K562 (cell line): ENCODE measurements at places on chromosomes 6 and 20.

GRCh38 chr20:9198460-9198859, 129.6 kb downstream of the PLCB4 start:
- no peak for DNase-seq

DNA sequence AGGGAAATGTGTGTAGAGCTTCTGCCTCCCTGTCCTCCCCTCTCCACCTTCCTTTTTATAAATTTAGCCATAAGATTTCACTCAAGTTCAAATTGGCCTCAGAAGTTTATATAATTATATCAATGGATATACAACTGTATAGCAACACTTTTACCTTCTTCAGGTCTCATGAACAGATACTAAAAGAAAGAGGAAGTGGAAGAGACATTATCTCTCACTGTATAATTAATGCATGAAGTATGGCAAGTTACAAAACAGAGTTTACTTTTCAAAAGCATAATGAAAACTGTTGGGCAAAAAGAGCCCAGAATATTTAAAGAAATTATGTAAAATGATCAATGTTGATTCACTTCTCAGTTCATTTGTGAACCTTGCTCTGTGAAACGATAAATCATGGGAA, 99.7 kb downstream of the PDE7B start:
- DNase-seq: no peak

DNA sequence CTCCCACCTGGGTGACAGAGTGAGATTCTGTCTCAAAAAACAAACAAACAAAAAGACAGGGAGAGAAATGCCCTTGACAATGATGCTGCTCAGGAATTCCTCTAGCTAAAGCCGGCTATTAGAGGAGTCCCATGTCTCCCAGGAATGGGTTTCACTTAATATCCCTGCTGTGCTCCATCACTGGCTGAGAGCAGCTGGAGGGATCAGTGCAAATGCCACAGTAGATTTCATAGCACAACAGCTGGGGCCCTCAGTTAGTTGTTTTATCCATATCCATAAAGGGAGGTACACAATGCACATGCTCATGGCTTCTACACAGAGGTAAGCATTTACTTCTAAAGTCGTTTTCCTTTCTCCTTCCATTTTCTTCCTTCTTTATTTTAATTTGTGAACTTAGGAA, 742.0 kb upstream of the POU3F2 start:
- no peak for DNase-seq

DNA sequence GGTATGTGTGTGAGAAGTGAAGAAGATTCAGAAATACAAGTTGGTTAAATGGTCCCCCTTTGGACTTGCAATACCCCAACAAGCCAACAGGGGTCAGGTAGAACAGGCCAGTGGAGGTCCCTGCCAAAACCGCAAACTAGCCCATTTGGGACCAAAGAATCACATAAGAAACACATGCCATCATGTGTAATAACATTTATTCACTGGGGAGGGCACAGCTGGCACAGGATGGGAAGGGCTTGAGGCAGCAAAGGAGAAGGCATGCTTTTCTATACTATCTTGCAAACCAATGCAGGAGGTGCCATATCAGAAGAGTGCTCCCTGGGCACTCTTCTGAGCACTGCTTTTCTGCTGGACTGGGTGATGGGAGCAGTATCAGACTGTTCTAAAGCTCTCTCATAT, 116.1 kb upstream of the TRAF3IP2 start:
- peak; percentile 68 for DNase-seq

GRCh38 chr20:63587776-63588591, 13.9 kb upstream of the HELZ2 start:
- no peak for DNase-seq

DNA sequence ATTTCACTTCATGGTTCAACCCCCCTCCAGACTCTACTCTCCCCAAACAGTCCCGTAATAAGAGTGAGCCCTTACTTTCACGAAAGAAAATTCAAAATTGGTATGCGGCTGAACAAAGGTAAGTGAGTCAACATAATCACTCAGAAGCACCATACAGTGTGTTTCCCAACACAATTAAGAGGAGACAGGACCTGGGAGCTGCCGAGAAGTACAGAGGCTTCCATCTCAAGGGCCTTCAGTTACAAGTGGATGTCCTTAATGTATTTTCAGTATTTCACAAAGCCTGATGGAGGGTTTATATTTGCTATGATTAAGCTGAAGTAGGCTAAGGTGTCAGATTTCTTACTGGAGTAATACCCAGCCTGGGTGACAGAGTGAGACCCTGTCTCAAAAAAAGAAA, 51.1 kb downstream of the MYO6 start:
- no peak for DNase-seq

DNA sequence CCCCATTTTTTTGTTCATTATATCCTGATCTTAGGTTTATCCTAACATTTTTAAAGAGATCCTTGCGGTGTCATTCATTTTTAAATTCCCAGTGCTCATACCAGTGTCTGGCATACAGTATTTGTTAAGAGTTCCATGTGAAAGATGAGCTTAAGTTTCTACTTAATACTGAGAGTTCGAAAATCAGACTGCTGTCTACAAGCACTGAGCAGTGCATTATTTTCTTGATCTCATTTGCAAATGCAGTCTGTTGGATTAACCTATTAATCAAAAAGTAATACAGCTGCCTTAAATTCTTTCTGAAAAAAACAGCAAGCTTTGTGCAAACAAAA, 663 bp downstream of the COQ3 start:
- no peak for DNase-seq

- no peak for DNase-seq
Observed at GRCh38 chr6:137973201-137973600, 106.1 kb downstream of the TNFAIP3 start.

DNA sequence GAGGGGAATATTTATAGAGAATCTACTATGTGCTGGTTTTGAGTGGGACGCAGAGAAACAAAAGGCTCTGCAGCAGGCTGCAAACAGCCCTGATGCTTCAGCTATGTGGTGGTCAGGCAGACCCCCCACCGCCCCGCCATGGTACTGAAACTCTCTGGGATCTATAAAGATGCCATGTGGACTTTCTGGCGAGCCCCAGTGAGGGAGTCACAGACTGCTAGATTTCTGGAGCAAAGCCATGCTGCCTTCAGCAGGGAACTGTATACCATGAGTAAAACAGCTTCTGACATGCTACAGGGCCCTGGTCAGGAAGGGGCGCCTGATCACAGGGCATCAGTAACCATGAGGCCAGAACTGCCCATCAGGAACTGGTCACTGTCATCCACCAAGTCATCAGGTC, 19.2 kb upstream of the BPIFB1 start:
- no peak for DNase-seq

DNA sequence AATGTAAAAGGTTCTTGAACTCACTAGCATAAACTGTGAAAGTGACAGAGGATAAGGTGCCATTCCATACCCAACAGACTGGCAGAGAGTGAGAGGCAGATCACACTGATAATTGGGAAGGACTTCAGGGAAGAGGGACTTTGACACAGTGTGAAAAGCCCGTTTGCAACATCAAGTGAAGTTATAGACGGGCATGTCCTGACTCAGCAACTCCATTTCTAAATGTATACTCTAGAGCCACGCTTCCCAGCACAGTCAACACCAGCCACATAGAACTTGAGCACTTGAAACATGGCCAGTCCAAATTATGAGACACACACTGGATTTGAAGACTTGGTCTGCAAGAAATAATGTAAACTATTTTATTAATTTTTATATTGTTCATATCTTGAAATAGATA, 45.9 kb upstream of the XRN2 start:
- no peak for DNase-seq
